ENCODE measurements at places on chromosomes 1 and 21.

DNA sequence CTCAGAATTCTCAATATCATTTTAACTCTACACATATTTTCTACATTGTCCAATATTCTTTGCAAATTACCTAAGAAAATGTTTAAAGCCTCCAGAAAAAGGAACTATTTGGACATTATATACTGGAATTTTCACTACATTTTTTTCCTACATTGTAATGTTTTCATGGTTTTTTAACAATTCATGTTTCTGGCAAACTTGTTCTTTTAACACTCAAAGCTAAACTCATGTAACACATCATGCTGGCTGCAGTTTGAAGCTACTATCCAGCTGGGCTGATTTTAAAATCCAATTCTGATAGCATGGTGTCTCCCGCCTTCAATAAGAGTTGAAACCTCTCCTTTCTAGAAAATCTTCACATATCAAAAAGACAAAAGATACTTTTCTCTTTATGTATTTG lies 52.0 kb downstream of the TGFBR3 start:
- DNase-seq = peak; percentile 9

DNA sequence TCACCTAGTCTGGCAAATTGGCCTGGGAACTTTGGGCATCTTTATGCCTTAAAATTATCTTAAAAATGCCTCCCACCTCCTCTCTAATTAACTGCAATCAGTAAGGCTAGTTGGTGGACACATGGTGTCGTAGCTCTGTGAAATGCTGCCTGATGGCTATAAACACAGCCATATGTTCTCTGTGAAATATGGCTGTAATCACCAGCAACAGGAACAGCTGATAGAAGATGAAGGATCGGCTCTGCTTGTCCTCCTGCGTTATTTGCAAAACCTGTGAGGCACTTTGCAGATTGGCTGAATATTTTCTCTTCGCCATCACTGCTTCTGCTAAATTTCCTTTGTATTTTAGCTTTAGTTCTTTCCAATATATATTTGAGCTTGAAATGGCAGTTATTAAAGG lies 419.6 kb downstream of the RWDD3 start:
- DNase-seq = no peak

DNA sequence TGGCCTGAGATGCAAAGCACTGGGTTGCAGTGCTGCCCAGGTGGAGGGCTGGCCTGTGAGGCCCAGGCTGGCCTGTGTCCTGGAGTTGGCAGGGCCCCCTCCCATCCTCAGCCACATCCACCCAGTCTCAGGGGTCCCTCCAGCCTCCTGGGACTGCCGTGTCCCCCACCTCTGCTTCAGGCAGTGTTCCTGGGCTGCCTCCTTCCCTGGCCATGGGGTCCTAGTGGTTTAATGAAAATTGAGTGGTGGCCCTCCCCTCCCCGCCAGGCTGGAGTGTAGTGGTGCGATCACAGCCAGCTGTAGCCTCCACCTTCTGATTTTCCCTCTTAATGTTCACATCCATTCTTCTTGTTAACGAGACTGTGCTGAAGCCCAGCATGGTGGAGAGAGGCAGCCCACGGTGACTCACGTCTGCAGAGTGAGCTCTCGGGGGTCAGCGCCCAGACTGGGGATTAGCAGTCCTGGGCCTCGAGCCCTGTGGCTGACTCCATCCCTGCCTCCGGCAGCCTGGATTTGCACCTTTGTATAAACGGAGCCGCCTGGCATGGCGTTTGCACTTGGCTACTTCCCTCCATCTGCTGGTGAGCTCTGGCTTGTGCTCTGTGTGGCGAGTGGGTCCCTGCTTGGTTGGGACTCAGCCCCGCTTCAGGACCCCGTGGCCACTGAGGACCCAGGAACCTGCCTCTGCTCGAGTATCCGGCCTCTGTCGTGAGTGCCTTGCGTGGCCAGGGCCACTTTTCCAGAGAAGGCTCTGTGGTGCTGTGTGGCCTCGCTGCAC lies 6.9 kb downstream of the MIB2 start:
- DNase-seq = no peak

DNA sequence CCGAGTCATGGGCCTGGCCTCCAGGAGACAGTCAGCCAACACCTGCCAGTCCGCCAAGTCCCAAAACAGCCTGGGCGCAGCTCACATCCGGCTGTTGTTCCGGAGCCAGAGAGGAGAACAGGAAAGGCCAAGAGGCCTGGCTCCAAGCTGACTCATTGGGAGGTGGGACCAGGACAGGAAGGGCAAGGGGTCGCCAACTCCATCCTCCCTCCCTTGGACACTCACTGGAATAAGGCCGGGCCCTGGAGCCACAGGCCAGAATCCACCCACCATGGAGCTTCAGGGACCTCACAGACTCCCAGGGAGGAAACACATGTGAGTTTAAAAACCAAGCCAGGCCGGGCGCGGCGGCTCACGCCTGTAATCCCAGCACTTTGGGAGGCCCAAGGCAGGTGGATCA lies 25.1 kb upstream of the CLIC4 start:
- DNase-seq = peak; percentile 92

DNA sequence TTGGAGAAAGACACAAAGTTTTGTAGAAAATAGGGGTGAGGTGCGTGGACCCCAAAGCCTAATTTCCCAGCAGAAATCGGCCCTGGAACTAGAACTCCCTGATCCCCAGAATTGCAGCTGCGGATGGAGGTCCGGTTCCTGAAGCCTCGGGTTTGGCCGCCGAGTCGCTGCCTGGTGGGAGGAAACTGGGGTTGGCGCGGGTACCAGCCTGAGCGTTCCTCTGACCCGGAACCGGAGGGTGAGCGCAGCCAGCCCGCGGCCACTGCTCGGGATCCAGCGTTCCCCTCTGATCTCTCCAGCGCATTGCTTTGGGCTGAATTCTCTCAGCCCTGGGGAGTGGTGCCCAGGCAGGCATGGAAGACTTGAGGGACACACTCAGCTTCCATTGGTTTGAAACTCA lies 1.6 kb downstream of the ST6GALNAC5 start:
- no peak for DNase-seq

DNA sequence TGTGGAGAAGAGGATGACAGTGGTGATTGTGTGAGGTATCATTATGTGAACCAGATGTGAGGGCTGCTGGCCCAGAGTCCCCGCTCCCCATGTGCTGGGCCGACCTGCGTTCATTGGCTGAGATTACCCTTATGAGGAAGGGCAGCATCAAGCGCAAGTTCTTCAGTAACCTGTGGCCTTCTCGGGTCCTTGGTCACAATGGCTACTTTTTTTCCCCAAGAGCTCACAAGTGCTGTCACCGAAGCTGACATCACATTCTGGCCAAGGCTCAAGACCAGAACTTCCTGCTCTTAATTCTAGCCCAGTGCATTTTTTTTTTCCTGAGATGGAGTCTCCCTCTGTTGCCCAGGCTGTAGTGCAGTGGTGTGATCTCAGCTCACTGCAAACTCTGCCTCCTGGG lies 262.9 kb downstream of the RHOU start:
- no peak for DNase-seq

GRCh38 chr1:167301355-167301754 lies 80.7 kb downstream of the POU2F1 start:
- no peak for DNase-seq

DNA sequence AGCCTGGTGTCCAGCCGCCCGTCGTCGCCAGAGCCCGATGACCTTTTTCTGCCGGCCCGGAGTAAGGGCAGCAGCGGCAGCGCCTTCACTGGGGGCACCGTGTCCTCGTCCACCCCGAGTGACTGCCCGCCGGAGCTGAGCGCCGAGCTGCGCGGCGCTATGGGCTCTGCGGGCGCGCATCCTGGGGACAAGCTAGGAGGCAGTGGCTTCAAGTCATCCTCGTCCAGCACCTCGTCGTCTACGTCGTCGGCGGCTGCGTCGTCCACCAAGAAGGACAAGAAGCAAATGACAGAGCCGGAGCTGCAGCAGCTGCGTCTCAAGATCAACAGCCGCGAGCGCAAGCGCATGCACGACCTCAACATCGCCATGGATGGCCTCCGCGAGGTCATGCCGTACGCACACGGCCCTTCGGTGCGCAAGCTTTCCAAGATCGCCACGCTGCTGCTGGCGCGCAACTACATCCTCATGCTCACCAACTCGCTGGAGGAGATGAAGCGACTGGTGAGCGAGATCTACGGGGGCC lies 1.2 kb downstream of the OLIG2 start:
- no peak for DNase-seq

- DNase-seq = no peak
Observed at GRCh38 chr1:118815909-118816308, 172.2 kb downstream of the TBX15 start.

- DNase-seq = peak; percentile 53
Observed at GRCh38 chr1:204791453-204792353, 79.0 kb upstream of the NFASC start.

DNA sequence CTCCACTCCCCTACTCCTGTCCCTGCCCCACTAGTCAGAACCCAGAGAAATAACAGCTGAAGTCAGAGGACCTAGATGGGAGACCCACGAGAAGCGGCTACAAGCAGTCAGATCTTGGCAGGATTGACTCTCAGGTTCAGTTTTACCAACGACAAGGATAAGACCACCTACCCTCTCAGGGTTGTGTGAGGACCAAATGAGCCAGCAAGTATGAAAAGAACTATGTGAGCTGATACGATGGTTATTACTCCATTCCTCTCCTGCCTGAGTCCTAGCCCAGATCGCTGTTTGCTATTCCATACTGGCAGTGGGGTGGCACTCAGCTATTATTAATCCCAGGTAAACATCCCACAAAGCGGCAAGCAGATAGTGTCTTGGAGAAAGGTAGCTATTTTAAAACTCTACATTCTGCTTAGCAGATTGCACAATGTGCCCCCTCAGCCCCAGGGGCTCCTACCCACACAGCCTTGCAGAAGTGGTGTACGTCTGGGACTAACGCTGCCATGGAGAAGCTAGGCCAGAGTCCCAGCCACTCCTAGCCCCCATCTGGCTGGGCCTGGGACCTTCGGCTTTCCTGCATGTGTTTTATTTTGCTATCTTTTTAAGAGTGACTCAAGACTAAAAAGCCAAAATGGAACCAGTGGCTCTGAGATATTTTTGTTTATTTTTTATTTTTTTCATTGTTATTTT lies 58.9 kb downstream of the CD46 start:
- DNase-seq = no peak

Data from EH (cell line).